Dermis blood vessel endothelial cell (primary cell): ENCODE measurements at places on chromosomes 2 and 18. TPM values are rescaled to one million over a fixed set of nuclear protein-coding genes. Genes with fewer than 3 reads are reported as not detected.

Gene MOGAT1
- not detected in 2 replicates for total RNA-seq

Gene SNTG2
- 0.17 TPM in 1 of 2 replicates, not detected in the other for total RNA-seq

Gene TEX44
- not detected in 2 replicates for total RNA-seq

Gene CTAGE1
- not detected in 2 replicates for total RNA-seq

Gene ALPG
- total RNA-seq, result 0.05 TPM in 1 of 2 replicates, not detected in the other

Gene AFG3L2
- 49.4 and 54.7 TPM in 2 replicates for total RNA-seq

Gene POTEI
- total RNA-seq, result 0.34 and 0.51 TPM in 2 replicates

Gene RESP18
- total RNA-seq, result not detected in 2 replicates

Gene DNAJC5G
- 0.93 and 2.7 TPM in 2 replicates for total RNA-seq

Gene FAM124B
- total RNA-seq, result 139 and 228 TPM in 2 replicates
